ENCODE measurements at places on chromosomes 6 and 20.

DNA sequence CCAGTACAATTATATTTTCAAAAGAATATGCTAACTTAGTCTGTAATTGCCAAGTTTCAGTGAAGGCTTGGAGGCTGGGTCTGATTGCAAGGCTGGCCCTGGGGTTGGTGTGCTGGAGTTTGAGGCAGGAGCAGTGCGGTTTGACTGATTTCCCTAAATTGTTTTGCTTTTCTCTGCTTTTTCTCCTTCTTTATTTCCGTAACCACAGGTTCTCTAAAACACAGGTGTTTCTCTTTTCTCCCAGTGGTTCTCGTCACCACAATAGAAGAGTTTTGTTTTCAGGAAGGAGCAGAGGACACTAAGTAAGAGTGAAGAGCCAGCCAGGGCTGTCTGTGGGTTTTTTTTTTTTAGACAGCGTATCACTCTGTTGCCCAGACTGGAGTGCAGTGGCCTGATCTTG is 8.2 kb upstream of the SNX9 start:
- no peak for DNase-seq

DNA sequence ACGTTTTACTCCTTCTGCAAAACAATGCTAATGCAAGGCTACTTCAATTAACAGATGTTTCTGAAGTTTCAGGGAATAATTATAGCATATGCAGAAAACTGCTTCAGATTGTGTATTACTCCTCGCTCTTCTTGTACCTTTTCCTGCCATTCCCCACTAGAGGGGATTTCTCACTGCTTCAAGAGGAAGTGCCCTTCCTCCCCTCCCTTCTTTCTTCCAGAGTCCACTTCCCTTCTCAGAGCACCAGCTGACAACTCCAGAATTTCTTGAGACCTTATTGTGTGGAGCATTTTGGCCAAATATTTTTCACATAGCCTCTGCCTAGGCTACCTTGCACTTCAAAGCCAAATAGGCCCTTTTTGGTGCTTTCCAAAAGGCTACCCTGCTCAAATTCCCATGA is 12.7 kb upstream of the MCUR1 start:
- DNase-seq: no peak

DNA sequence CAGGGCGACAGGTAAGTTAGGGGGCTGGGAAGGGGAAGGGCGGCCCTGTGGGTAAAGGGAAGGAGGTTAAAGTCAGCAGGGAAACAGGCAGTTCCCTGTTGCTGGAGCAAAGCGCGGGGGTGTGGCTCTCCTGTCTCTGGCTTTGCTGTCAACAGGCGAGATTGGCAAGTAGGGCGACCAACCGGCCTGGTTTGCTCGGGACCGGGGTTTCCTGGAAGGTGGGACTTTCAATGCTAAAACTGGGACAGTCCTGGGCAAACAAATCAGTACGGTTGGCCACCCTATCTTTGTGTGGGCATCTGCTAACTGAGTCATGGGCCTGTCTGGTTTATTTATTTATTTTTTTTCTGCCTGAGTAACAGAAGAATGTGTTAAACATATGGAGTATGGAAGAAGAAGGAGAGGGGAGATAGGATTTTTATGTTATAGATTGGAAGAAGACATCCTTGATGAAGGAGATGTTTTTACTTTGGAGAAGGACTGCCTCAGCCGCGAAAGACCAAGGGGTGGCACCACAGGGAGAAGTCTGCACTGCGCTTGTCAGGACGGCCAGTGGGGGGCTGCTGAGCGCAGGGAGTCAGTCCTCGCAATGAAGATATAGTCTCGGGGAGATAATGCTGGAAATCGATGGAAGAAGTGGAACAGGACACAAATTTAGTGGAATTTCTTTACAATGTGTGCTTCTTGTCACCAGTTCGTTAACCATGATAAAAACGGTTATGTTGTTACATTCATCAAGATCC is 43.4 kb upstream of the ESR1 start:
- no peak for DNase-seq

- no peak for DNase-seq
Observed at GRCh38 chr6:25057111-25057905, 121.5 kb upstream of the RIPOR2 start.

GRCh38 chr6:39239527-39240154 is 10.4 kb upstream of the KCNK5 start:
- DNase-seq: no peak

Data from NCI-H2081 treated with DMSO at 0.1 percent for 48 hours (cell line).